KBM-7 (cell line): ENCODE measurements at places on chromosomes 13 and 19.

DNA sequence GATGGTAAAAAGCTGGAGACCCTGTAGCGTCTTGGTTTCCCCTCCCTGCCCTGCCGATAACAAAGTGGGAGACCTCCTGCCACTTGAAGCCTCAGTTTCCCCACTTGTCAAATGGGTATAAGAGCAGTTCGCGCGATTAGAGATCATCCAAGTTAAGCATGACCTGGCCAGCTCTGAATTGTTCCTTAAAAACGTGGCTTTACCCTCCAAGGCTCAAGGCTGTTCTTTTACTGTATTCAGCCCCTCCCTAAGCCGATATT, 421 bp downstream of the TNPO2 start:
- DNase-seq, result no peak

- DNase-seq, result no peak
Measured at GRCh38 chr13:46097015-46097414, 7.8 kb downstream of the CPB2 start.

DNA sequence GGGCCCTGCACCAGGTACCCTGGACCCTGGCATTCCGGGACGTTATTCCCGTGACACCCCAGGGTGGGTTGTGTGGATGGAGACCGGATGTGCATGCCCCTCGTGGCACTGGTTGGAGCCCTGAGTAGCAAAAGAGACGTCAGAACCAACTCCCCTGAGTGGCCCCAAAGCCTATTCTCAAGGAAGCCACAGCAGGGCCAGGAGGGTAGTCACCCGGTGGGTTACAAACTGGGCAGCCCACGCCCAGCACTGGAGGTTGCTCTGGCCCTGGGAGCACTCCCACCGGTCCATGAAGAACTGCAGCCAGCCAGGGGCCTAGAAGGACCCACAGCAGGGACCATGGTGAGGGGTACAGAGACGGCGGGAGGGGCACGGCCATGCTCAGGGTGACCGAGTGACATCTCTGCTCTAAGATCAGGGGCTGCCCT, 7.5 kb downstream of the KLF16 start:
- no peak for DNase-seq

- DNase-seq, result peak; percentile 3
Measured at GRCh38 chr13:78326633-78327032, 276.7 kb downstream of the POU4F1 start.

DNA sequence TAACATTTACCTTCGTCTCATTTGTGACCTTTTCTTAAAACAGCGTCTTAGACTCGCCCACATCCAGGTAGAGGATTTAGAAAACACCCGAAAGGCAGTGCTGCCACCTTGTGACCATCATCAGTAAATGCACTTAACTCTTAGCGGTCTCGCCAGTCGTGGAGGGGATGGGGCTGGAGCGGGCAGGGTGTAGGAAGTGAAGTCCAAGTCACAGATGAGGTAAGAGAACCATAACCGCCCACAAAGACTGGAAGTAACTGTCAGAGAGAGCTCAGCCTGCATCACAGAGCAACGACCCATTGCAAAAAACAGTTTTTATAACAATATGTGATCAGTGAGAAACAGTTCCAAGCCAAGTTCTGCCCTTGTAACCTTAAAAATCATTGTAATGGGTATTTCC, 10.7 kb upstream of the CEACAM3 start:
- peak; percentile 87 for DNase-seq

GRCh38 chr13:111337741-111338140, 17.3 kb downstream of the TEX29 start:
- DNase-seq, result no peak

DNA sequence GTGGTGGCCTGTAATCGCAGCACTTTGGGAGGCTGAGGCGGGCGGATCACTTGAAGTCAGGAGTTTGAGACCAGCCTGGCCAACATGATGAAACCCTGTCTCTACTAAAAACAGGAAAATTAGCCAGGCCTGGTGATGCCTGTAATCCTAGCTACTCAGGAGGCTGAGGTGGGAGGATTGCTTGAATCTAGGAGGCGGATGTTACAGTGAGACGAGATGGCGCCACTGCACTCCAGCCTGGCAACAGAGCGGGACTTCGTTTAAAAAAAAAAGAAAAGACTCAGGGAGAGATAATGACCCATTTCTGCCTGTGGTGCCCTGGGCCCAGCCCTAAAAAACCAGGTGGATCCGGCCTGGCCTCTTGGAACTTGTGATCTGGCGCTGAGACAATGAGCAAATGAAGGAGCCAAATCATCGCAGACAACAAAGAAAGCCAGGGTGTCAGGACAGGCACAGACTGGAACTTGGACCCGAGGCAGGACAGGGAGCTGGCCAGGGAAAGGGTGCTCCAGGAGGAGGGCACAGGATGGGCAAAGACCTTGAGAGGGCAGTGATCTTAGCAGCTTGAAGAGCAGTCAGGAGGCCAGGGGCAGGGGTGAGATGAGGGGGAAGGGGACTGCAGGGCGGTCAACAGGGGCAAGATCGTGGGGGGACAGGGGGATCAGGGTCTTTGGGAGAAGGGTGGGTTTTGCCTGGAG, 962 bp upstream of the JAK3 start:
- DNase-seq, result no peak

DNA sequence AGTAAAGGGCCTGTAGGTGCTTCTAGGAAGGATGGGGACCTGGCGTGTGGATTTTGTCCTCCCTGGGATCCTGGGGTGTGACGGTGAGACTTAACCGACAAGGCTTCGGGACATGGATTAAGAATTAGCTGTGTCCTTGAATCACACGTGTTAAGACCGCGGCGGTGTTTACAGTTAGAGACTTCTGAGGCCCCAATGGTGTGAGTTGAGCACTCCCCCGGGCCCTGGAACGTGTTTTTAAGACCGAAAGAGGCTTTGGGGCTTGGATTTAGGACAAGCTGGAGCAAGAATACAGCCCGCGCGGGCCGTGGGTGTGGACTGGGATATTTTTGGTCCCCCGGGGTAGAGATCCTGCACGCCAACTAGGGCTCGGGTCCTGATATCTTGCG, 1.2 kb upstream of the SLC27A1 start:
- DNase-seq, result no peak

GRCh38 chr13:40384976-40385857, 281.2 kb downstream of the FOXO1 start:
- no peak for DNase-seq

DNA sequence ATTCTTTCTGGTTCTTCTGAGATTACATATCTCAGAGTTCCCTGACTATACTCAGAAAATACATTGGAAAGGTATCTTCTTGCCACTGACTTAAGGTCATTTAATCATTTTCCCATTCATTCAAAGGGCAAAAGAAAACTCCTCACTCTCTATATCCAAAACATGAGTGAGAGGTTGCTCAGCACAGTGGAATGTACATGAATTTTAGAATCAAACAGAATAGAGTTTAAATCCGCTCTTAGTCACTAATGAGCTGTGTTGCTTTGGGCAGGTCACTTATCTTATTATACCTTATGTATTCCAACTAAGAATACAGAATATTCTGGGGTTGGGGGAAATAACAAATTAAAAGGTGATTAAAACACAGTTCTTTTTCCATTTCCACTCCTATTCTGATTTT, 452.6 kb upstream of the KLF12 start:
- no peak for DNase-seq

GRCh38 chr19:54172471-54173358, at the start of gene TMC4:
TSS of gene TMC4 (minus strand) at chr19:54173160. CDS start at chr19:54173117, 43 bp downstream.
- no peak for DNase-seq

DNA sequence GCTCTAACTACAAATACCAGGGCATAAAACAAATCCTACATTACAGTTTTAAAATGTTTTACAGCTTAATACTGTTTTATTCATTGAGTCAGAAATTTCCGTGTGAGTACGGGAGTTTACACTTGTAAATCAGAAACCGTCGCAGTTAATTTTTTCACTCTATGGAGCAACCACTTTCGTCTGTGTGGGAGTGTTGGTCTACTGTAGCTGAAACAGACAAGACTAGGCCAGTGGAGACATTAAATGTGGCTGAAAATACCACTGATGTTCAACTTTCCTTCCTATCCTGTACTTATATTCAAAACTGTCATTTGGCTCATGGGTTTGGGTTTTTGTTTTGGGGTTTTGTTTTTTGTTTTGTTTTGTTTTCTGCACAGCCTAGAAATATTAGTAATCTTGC, 268.7 kb downstream of the DCT start:
- peak; percentile 48 for DNase-seq

DNA sequence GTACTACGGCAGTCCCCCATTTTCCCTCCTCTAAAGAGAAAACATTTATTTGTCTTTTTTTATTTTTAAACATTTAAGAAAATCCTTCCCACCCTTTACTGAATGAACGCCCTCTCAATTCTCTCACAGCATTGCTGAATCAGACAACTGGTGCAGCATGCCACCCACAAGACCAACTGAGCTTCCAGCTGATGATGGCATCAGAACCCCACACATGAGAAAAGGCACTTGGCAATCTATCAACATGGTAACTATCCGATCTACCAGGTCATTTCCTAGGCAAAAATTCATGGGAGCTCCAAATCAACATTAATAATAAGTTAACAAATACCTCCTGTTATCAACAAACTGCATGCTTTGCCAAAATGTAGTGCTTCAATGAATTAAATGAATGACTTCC, 43.1 kb downstream of the LHFPL6 start:
- DNase-seq, result no peak

DNA sequence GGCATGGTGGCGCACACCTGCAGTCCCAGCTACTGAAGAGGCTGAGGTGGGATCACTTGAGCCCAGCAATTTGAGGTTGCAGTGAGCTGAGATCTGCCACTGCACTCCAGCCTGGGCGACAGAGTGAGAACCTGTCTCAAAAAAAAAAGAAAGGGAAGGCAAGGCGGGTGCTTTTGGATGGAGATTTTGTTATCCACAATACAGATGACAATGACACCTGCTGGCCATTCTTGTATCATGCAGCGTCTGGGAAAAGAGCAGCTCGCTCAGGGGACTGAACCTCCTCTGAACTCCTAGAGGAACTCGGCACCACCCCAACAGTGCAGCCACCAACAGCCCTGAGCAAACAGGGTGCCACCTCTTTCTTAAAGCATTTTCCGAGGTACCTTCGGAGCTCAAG, 22.8 kb downstream of the HAUS8 start:
- peak; percentile 61 for DNase-seq

DNA sequence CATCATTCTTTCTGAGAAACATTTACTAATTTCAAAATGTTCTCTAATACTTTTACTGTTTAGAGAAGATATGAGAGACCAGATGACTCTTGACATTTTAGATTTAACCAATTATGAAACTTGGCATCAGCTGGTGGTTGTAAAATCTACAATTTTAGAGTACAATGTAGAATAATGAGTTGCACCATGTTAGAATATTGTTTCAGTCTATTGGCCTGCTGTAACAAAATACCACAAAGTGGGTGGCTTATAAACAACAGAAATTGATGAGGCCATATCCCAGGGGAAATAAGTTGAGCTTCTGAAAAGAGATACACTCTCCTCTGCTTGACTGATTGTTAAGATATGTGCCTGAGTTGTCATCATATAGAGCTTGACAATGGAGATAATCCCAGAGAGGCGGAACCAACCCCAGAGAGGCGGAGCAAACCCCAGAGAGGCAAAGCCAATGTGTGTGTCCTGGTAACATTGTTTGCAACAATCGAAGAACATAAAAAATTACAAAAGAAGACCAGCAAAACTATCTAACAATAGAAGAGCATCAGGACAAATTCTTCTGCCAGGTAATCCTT, 373.0 kb upstream of the SLITRK1 start:
- DNase-seq, result no peak

GRCh38 chr13:28299916-28300315, 161.6 kb downstream of the PAN3 start:
- DNase-seq, result no peak

GRCh38 chr13:57865600-57866294, 234.2 kb downstream of the PCDH17 start:
- DNase-seq, result peak; percentile 64

DNA sequence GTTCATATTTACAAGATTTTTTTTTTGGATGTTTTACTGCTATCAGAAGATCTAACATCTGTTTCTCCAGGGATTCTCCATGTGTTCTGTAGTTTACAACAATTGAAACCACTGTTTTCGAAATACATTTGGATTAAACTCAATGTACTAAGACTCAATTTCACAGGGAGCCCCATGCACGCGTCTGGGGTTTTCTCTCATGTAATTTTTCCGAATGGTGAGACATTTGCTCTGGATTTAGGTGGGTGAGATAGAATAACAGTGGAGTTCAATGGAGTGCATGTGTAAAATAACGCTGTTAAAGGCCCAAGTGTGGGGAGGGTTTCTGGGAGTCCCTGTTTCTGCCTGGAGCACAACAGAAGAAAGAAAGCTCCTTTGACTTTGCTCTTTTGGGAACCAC, 330.3 kb downstream of the TSHZ3 start:
- no peak for DNase-seq

GRCh38 chr13:51222686-51223559, 725 bp downstream of the FAM124A start:
- peak; percentile 23 for DNase-seq

DNA sequence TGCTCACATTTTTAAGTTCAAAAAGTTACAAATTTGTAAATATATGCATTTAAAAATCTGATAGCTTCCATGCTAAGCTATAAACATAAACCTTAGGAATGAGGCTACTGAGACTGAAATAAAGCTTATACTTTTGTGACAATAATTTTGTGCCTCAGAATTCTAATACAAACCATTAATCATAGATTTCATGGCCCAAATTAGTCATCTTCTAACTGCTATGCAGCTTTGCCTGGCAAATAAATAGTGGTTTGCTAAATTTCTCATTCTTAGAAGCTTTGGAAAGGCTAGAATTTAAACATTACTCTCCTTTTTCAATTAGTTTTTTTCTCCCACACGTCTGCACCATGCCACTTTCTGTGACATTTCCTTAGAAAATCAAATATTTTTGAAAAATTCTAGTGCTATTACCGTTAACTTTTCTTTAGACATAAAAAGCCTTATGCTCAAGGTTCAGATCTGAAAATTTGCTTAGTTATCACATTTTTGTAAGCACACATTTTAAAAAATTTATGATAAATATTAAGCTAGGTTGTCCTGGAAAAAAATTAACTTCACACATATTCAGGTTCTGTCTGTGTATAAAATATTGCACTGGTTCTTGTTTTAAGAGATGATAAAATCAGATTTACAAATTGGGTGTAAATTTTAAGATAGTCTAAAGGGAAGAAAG, 46.9 kb downstream of the FNDC3A start:
- no peak for DNase-seq

DNA sequence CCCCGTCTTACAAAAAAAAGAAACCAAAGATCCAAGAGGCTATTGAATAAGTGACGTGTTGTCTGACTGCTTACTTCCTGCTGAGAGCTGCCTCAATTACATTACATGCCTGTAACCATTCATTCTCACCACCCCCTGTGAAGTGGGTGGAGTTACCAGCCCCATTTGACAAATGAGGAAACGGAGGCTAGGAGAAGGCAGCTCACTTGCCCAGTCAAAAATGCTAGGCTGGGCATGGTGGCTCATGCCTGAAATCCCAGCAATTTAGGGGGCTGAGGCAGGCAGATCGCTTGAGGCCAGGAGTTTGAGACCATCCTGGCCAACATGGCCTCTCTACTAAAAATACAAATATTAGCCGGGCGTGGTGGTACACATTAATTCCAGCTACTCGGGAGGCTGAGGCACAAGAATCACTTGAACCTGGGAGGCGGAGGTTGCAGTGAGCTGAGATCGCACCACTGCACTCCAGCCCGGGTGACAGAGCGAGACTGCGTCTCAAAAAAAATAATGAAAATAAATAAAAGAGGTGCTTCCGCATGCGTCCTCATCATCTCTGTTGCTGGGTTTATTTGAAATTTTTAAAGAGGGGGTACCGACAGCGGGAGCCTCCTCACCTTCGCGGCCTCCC, 499 bp downstream of the LSM7 start:
- peak; percentile 82 for DNase-seq

GRCh38 chr13:105207572-105208293, 1327.7 kb downstream of the EFNB2 start:
- DNase-seq, result no peak
